ENCODE measurements at places on chromosomes 1 and 21.

- DNase-seq: no peak
These were observed 6.3 kb upstream of the ACBD6 start for GRCh38 chr1:180508725-180509097.

DNA sequence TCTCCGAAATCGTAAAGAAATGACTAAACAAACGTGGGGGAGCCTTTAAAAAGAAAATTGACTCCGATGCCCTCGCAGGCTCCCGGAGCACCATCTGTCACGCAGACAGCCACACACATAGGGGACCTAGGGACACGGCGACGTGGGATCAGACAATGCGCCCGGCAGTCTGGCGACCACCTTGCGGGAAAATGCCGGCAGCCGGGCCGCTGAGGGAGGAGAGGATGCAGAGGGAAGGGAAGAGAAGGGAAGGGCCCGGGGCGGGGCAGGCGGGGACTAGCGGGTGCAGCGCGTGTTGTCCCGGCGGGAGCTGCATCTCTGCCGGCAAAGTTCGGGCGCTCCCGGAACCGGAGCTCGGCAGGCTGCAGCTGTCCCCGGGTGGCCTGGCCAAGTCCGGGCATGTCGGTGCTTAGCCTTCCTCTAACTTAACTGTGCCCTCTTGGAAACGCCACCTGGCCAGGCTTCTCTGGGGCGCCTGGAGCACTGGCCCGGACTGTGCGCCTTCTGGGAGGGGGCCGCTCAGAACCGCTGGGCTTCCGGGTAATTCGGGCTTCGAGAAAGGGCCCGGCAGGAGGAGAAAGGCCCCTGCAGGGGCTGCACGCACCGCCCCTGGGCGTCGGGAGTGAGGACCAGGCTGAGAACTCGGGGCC, 1.8 kb downstream of the NHLH2 start:
- no peak for DNase-seq

DNA sequence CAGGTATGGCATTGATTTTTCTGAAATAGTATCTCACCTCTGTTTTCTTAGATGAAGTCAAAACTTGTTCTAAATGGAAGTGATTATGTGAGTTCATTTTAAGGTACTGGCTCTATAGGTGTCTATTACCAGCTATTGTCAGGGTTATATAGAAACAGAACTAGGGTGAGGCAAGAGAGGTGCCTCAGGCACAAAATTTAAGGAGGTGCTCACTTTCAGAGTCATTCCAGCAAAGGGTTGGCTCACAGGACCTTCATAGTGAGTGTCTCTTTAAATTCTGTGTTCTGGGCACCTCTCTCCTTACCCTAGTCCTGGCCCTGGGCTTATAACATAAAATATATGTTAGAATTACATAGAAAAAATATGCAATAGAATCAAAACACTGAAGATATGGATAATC, 49.3 kb downstream of the KIAA0319L start:
- DNase-seq: no peak

- DNase-seq: no peak
These were observed 5.8 kb upstream of the SPRR5 start for GRCh38 chr1:152941037-152941711.

- DNase-seq: no peak
These were observed 64.3 kb upstream of the VANGL1 start for GRCh38 chr1:115577513-115577912.

DNA sequence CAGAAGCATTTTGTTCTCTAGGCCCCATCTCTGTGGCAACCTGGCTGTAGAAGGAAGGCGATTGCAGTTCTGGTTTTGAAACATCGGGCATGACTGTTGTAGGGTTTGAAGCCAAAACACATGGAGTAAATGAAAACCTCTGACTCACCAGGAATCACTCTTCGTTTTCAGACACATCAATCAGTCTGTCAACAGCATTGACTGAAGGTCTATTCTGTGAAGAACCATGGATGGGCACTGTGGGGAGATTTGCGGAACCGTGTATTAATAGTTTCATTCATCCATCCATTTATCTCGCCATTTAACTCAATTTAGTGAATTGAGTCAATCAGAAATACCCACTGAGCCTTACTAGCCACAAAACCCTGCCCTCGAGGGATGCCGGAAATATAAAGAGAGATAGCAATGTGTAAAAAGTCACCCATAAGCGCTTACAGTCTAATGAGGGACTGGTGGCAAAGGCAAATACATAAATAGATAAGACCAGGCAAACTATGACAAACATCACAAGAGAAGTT, 364.6 kb upstream of the PROX1 start:
- DNase-seq: no peak

DNA sequence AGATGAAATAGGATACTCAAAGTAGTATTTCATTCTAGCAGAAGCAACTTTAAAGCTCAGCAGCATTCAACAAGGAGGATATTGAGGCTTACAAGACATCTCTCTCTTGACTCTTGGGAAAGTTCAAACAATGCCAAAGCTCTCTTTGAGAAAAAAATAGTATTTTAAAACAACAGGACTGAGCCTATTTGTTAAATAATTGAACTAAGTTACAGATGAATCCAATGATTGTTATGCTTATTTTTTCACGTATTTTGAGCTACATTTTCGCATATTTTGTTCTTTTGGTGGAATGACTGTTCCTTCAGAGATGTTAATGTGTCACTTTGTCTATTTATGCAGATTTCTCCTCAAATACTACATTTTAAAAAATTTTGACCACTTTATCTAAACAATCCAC, 200.7 kb downstream of the KCTD3 start:
- no peak for DNase-seq
